Tracheal epithelial cell (primary cell): ENCODE measurements at places on chromosomes 16 and 17. TPM values are rescaled to one million over a fixed set of nuclear protein-coding genes. Genes with fewer than 3 reads are reported as not detected.

The ACAP1 gene
- total RNA-seq: 0.21 and 1.9 TPM in 2 replicates

The NR1D1 gene
- total RNA-seq: 0.72 and 1.9 TPM in 2 replicates

The CACNG3 gene
- total RNA-seq: not detected in 2 replicates

The RTN4RL1 gene
- total RNA-seq: 0.43 and 0.48 TPM in 2 replicates

The PGAP6 gene
- 53.5 and 73.5 TPM in 2 replicates for total RNA-seq

The HBA2 gene
- total RNA-seq: not detected in 2 replicates

The ABCC12 gene
- total RNA-seq: not detected in 2 replicates

The SLFN11 gene
- 4.3 and 9.6 TPM in 2 replicates for total RNA-seq

The CHAD gene
- total RNA-seq: not detected in 2 replicates

The PRSS36 gene
- 1.9 and 2.8 TPM in 2 replicates for total RNA-seq

The HNF1B gene
- total RNA-seq: 2.9 TPM in 1 of 2 replicates, not detected in the other

The HES7 gene
- total RNA-seq: 1.2 and 1.5 TPM in 2 replicates

The C1QTNF8 gene
- total RNA-seq: not detected in 2 replicates

The EME2 gene
- total RNA-seq: 2.8 and 17.8 TPM in 2 replicates

The TAT gene
- total RNA-seq: under 0.01 TPM in 1 of 2 replicates, not detected in the other

The MON1B gene
- 6.0 and 7.2 TPM in 2 replicates for total RNA-seq

The TEKT5 gene
- 0.21 and 0.48 TPM in 2 replicates for total RNA-seq

The HCRT gene
- total RNA-seq: not detected in 2 replicates

The TBC1D26 gene
- total RNA-seq: not detected in 2 replicates

The C16orf54 gene
- total RNA-seq: not detected in 2 replicates

The ZSCAN10 gene
- total RNA-seq: not detected in 2 replicates

The KRTAP2-1 gene
- total RNA-seq: not detected in 2 replicates

The CIBAR2 gene
- not detected in 2 replicates for total RNA-seq

The DNAAF1 gene
- total RNA-seq: not detected in 2 replicates

The ALOX12 gene
- total RNA-seq: 0.24 TPM in 1 of 2 replicates, not detected in the other

The DUS1L gene
- 113 and 146 TPM in 2 replicates for total RNA-seq

The SLC6A2 gene
- 0.24 TPM in 1 of 2 replicates, not detected in the other for total RNA-seq

The CD300A gene
- total RNA-seq: not detected in 2 replicates

The RASD1 gene
- total RNA-seq: 3.6 TPM in 1 of 2 replicates, not detected in the other

The DPEP1 gene
- 0.24 TPM in 1 of 2 replicates, not detected in the other for total RNA-seq

The TOX3 gene
- 0.24 TPM in 1 of 2 replicates, not detected in the other for total RNA-seq

The CIITA gene
- 0.21 and 0.24 TPM in 2 replicates for total RNA-seq

The GAS2L2 gene
- 0.24 TPM in 1 of 2 replicates, not detected in the other for total RNA-seq

The KIF19 gene
- total RNA-seq: under 0.01 TPM in 1 of 2 replicates, not detected in the other

The TP53TG3 gene
- total RNA-seq: under 0.01 and 0.48 TPM in 2 replicates

The KRT12 gene
- total RNA-seq: not detected in 2 replicates

The SLC5A10 gene
- under 0.01 TPM in 1 of 2 replicates, not detected in the other for total RNA-seq

The PROCA1 gene
- 0.24 and 0.64 TPM in 2 replicates for total RNA-seq

The BEAN1 gene
- total RNA-seq: 0.96 TPM in 1 of 2 replicates, not detected in the other
